ENCODE measurements at places on chromosomes 11 and 22.
A peak's percentile ranks its signal among the peaks of the same experiment; 100 is the strongest.

DNA sequence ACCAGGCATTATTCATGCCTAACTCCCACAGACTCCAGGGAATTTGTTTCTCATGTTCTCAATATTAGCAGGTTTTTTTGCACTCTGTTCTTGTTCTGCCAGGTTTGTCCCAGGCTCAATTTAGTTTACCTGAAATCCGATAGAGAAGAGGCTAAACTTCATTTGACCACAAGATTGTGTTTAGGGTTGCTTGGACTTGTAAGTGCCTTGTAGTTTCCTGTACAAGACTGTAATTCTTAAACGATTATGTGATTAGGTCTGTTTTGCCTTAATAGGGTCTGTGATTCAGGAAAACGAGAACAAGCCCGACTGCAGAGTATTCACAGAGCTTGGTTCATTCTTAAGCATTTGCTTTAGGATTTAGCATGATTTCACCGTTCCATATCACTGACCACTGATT, 1.8 kb downstream of the PRSS23 start:
- DNase-seq, result no peak

DNA sequence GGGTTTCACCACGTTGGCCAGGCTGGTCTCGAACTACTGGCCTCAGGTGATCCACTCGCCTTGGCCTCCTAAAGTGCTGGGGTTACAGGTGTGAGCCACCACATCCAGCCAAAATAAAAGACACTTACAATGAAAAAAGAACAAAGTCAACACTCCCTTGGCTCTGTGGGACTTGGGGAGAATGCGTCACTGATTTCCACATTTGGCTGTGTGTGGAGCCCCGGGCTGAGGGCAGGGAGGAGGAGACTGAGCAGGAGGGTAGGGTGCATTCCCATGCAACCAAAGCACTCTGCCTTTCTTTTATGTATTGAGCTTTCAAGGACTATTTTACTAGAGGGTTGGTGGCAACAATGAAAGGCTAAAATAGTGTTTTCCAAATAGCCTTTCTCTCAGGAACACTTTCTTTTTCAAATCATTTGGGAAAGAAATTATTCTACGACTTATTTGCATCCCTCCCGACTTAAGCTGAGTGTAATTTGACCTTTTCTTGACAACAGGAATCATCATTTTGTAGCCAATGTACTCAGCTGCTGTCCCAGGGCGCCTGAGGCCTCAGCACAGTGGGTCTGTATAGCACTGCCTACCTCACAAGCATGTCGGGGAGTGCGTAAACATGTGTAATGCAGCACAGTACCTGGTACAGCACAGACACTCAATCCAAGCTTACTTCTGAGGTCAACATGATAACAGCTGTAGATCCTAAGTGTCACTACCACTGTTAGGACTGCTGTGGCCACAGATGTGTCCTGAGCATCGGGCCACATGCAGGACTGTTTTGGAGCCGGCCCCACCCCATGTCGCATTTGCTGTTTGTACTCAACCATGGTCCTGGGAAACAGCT, 10.1 kb upstream of the SERPIND1 start:
- DNase-seq, result no peak

GRCh38 chr11:6476571-6476970, 2.8 kb upstream of the TRIM3 start:
- no peak for DNase-seq

DNA sequence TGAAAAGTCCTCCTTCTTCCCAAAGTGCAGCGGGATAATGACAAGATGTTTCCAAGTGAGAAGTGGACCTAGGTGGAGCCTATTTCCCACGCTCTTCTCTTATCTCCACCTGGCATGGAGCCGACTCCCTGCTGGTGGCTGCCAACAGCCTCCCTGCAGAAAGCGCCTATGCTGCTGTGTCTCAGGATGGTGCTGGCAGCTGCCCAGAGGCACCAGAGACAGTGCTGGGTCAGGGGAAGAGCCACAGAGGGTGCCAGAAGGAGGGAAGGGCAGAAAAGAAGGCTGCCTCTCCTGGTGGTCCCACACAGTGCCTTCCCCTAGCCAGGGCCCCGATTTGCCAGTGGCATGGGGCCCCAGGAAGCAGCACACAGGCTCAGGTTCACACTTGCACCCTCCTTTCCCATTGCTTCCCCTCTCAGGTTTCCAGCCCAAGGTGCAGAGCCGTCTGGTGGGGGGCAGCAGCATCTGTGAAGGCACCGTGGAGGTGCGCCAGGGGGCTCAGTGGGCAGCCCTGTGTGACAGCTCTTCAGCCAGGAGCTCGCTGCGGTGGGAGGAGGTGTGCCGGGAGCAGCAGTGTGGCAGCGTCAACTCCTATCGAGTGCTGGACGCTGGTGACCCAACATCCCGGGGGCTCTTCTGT, 19.0 kb downstream of the CD5 start:
- no peak for DNase-seq

DNA sequence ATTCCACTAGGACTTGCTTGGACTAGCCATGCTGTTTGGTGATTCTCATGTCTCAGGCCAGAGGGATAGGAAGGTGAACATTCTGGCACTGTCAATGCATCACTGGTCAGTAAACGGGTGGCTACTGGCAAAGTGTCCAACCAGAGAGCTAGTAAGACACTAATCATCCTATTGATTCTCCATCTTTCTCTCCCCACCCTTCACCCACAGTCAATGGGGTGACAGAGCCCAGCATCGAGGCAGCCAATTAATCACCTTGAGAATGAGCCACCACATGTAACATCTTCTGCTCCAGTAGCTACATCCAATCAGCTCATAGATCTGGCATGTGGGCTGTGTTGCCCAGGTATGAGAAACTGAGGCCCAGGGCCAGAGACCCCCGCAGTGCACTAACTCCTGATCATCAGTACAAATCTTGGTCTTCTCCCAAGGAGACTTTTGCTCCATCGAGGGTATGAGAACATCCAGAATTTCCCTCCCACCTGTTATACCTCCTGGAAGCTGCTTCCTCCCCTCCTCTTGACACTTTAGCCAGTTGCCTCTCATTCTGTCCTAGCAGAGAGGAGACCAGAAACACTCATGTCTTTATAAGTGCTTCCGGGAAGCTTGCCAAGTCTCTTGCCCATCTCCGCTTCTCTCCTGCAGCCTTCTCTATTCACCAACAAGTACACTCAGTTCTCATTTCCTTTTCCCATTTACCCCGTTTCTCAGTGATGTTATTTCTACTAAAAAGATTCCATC, 17.0 kb downstream of the HTR3A start:
- no peak for DNase-seq

DNA sequence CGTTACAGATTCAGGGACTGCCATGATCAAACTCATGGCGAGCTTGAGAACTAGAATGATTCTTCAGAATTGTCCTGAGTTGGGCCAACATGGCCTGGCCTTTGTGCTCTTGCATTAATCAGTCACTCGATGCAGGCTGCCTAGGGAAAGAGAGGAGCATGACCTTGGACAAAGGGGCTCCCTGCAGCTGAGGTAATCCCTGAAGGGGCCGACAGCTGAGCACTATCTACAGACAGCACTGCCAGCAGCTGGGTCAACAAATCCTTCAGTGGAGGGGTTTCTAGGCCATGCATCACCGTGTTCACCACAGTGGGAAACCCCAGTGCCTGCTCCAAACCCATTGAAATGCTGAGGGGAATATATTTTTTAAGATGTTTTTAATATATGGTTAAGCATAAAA, 159.5 kb upstream of the POU2AF2 start:
- DNase-seq, result no peak

DNA sequence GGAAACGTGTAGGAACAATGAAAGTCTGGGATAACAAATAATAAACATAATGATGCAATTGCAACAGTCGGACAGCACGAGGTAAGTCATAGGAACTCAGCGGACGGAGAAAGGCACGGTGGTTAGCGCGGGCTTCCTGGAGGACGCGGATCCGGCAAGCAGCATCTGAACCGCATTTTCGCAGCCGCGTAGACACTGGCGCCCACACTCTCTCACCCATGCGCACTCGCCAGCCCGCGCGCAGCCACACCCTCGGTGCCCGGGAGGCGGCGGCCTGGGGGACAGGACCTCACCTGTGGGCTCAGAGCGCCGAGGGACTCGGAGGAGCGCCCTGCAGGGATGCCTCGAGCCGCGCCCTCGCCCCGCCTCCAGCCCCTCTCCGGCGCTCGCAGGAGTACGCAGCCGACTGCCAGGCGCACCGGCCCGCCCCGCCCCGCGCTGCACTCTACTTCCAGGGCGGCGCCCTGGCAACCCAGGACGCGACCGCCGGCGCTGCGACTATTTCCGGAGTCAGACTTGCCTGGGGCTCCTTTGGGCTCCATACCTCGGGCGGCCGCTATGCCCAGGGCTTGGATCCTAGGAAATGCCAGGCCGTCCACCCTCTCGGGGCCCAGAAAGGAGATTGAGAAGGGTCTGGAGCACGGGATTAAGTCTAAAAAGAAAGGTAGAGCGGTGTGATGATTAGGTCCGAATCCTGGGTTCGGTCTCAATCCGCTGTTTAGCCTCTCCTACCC, at the start of gene TTLL1:
Gene TTLL1, minus strand, starts transcription at position 408 of the 734 bp plus-strand sequence. CDS start 13,805 bp downstream, outside the sequence.
- DNase-seq, result peak; percentile 84

DNA sequence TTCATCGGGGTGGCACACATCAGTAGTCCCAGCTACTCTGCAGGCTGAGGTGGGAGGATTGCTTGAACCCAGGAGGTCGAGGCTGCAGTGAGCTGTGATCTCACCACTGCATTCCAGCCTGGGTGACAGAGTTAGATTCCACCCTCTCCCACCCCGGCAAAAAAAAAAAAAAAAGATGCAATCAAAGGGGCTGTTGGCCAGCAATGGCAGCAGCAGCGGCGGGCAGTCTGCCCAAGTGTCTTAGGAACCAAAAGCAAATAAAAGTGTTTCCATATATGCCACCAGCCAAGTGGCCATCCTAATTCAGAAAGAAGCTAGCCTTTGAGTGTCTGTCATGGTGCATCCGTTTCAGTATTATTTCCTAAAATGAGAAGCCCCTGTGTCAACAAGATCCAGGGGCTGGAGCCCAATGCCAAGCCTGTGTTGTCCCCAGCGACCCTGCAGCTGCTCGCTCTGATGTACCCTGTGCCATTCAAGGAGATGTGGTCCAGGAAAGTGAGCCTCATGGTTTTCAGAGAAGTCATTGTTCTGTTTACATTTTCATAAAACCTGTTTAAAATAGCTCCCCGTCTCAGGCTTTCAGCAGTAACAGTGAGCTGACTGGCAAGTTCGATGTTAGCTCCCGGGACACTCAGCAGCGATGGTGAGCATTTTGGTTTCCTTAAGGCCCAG, 12.5 kb downstream of the CDPF1 start:
- DNase-seq, result no peak

DNA sequence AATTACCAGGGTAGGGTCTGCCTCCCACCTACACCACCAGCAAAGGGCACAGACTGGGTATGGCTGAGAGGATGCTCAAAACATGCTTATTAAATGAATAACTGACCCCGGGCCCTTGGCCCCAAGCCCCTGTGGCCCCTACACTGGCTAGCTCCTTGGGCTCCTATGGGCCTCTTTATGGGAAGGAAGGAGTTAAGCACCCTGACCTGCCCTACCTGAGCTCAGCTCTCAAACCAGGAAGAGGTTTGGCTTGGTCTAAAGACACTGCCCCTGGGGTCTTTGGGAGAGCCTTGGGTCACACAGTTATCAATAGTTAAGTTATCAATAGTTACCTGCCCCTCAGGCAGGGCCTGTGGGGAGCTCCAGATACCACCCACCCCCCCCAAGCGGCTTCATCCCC, 1.2 kb downstream of the USH1C start:
- DNase-seq, result no peak

DNA sequence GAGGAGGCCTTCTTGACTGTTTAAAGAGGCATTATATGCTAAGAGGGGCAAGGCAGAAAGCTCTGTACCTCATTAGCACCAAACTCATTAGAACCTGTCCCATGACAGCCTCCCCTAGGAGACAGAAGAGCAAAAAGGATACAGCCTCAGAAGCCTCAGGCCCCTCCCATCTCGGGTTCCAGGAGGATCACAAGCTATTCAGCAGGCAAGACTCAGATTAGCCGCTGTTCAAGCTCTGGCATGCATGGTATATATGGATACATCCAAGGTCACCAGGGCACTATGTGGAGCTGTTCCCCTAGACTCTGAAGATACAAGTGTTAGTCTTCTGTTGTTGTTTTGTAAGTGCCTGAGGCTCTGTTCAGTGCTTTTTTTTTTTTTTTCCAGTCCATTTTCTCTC, 32.1 kb downstream of the ATXN10 start:
- DNase-seq, result no peak

DNA sequence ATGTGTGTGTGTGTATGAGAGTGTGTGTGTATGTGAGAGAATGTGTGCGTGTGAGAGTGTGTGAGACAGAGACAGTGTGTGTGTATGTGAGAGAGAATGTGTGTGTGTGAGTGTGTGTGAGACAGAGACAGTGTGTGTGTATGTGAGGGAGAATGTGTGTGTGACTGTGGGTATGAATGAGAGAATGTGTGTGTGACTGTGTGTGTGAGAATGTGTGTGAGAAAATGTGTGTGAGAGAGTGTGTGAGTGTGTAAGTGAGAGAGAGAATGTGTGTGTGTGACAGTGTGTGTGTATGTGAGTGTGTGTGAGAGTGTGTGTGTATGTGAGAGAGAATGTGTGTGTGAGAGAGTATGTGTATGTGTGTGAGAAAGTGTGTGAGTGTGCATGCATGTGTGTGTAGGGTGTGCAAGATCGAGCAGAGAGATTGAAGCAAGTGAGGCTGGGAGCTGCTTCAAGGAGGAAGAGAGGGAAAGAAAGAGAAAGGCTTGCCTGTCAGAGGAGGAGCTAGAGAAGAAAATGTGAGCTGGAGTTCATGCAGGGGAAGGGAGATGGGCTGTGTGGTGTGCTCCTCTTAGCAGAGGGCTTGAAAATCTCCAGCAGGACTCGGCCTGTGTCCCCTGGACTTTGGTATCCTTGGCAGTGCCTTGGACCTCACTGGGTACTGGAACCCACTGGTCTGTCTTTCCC, 27.7 kb upstream of the TP53I11 start:
- no peak for DNase-seq

- no peak for DNase-seq
These were observed 11.9 kb upstream of the CLMP start for GRCh38 chr11:123206791-123207434.

- no peak for DNase-seq
These were observed 31.1 kb downstream of the OR6Q1 start for GRCh38 chr11:58061813-58062212.

- no peak for DNase-seq
These were observed 1557.8 kb upstream of the RAG2 start for GRCh38 chr11:38155856-38156255.

- DNase-seq, result no peak
These were observed 21.8 kb downstream of the NUMA1 start for GRCh38 chr11:72058416-72059034.

GRCh38 chr11:13963949-13964770, 1.6 kb downstream of the SPON1 start:
- peak; percentile 5 for DNase-seq

- no peak for DNase-seq
These were observed 14.2 kb upstream of the FAM83F start for GRCh38 chr22:39980596-39980995.

DNA sequence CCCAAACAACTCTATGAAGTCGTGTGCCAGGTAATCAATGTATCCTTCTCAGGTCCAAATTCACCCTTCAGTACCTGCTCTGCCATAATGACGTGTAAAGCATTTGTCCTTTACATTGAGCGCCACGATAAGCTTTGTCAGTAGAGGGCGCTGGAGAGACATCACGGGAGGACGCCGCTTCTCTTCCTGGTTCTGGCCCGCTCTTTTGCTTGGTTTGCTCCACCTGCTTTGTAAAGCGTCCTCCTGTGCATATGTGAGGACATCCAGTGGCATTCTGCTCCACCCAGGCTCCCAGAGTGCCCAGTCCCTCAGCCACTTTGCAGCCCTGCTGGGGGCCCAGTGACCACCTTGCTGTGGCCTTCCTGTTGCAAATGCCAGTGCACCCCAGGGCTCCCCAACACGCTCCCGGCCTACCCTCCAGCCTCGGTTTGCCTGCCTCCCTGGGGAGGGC, 61.1 kb downstream of the WT1 start:
- no peak for DNase-seq
